ENCODE measurements at places on chromosomes 3 and 15. TPM values are rescaled to one million over a fixed set of nuclear protein-coding genes. Genes with fewer than 3 reads are reported as not detected.

GRCh38 chr3:195753581-195753980, 32.8 kb downstream of the MUC20 start:
- ATAC-seq, result no peak

DNA sequence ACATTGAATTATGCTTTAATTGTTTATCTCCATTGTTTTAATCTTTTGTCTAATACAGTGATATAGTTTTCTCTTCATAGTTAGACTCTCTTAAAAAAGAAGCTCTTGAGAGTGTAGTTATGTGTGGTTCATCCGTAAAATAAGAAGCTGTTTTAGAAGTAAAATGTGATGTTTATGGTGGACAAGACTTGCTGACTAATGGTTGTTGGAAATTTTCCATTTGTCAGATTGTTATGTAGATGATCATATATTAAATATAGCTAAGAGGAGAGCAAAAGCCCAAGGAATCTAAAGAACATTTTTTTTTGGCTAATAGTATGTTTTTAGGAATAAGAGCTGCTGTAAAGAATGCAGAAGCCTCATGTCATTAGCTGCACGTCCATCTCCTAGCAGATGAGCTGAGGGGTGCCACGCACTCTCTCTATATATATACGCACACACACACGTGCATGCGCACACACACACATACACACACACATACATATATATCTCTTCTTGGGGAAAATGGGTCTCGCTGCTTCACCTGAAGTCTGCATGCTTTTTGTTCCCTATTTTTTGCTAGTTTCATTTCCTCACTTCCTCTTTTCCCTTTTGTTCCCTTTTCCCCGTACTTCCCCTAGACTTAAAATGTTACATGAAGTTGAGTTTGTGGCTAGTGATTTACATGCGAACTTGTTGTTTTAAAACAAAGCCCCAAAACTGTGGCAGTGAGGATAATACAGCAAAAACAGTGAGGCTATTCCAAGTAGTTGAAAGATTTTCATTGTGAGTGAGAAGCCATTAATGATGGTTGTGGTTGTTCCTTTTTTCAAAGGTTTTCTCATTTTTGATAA, 107.8 kb downstream of the MBNL1 start:
- ATAC-seq, result peak; percentile 54

DNA sequence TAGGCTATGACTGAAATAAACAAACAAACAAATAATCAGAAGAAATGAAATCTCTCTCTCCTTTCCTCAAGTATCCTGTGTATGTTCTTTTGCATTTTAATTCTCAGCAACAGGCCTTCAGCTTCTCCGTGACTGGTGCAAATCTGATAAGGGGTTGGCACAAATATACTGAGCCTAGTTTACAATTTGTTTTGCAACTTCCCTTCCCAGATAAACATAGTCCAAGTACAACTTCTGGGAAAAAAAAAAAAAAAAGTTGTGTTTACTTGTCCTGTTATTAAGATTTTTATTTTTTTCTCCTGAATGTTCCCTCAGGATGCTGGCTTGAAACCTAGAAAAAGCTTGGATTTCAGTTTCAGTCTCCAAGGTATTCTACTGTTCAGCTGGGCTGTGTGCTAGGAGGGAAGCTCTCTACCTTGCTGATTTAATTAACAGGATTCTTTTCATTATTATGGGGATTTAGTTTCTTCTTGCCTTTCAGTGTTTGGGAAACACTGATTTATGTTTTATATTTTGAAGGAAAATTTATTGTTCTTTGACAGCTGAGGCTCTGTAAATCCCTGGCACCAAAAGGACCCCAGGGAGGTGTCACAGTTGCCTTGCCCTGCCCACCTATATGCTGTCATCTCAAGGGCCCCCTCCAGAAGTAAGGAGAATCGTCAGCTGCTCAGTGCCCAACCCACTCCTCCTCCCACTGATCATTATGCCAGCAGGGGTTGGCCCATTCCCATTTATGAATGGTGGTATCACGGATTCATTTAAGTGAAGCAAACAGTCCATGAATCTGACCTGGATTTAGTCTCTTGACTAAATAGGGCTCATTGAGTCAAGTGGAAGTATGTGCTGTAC, 185.2 kb downstream of the MEIS2 start:
- no peak for ATAC-seq

- no peak for ATAC-seq
These were observed 28.2 kb upstream of the DNAJC19 start for GRCh38 chr3:181017690-181018089.

GRCh38 chr3:33980252-33980651, 181.8 kb downstream of the PDCD6IP start:
- peak; percentile 77 for ATAC-seq

GRCh38 chr15:41367418-41367817, 34.7 kb downstream of the NUSAP1 start:
- ATAC-seq, result no peak

- no peak for ATAC-seq
These were observed 3.6 kb downstream of the ACTC1 start for GRCh38 chr15:34791701-34792100.

GRCh38 chr3:42729404-42730145, 27.0 kb upstream of the HHATL start:
- ATAC-seq, result no peak

The PLEKHO2 gene
- 3.9 TPM for total RNA-seq

The PLA1A gene
- total RNA-seq, result 0.92 TPM

The COL6A6 gene
- 0.08 TPM for total RNA-seq
